ENCODE measurements at places on chromosomes 6 and 20. TPM values are rescaled to one million over a fixed set of nuclear protein-coding genes. Genes with fewer than 3 reads are reported as not detected.

DNA sequence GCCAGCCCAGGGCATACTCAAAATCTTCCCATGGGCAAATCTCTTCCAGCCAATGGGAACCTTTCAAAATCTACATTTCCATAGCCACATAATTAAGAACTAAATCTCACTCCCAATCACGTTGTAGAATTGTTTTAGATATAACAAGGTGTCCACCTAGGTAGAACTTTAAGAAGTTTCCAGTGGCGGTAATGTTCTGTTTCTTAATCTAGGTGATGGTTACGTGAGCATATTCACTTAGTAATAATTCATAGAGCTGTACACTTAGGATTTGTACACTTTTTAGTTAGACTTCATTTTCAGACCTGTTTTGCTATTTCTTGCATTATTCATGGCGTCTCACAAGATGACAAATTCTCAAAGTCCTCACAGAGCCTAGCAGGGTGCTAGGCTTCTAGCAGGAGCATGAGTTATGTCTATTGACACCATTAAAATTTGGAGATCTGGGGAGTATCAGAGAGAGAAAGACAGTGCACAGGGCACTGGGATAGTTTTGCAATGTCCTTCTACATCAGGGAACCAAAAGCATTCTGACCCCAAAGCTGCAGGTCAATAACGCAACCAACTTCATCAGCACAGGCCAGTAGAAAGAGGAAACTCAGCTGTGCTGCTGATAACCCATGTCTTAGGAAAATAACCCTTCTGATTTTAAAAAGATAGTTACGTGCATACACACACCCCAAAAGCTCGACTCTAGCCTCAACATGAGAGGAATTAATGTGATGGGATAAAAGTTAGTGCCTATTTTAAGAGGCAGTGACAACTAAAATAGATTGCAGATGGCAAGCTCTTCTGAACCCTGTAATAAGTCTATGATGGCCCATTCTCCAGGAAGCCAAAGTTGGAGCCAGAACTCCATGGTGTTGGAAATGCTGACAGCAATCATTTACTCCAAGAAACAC lies 518.1 kb upstream of the JARID2 start:
- DNase-seq, result no peak
- no peaks in the 10 kb centered on the region for H3K36me3 ChIP-seq
- H3K27ac ChIP-seq, result no peak overlapping the region
- H3K4me1 ChIP-seq, result no peaks in the 10 kb centered on the region

- H3K4me3 ChIP-seq, result no peak overlapping the region
- peaks cover 6% of the 10 kb centered on the region for H3K4me1 ChIP-seq
- no peak for DNase-seq
- peaks cover 19% of the 10 kb centered on the region for H3K27me3 ChIP-seq
Observed at GRCh38 chr6:33828452-33828763, 24.6 kb upstream of the MLN start.

- no peak overlapping the region for H3K4me3 ChIP-seq
- H3K27me3 ChIP-seq, result no peaks in the 10 kb centered on the region
- H3K36me3 ChIP-seq, result no peaks in the 10 kb centered on the region
- no peak overlapping the region for H3K27ac ChIP-seq
- H3K4me1 ChIP-seq, result no peaks in the 10 kb centered on the region
- no peak for DNase-seq
Observed at GRCh38 chr6:139483079-139483478, 108.6 kb upstream of the CITED2 start.

DNA sequence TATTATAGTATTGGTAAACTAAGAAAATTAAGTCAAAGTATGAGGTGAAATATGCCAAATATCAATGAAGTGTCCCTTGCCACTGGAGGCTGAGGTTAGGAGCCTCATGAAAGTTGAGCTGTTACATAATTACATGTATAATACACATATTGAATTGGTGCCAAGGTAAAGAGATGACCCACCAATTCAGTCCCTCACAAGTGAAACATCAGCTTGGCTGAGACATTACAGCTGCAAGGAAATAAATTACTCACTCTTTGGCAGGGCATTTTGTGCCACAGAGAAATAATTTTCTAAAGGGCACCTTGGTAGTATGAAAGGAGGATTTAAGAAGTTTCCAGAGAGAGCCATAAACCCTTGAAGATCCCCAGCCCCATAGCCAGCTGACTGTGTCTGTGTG lies 127.4 kb downstream of the ADGRG6 start:
- H3K36me3 ChIP-seq, result peaks cover 17% of the 10 kb centered on the region
- H3K4me1 ChIP-seq, result no peaks in the 10 kb centered on the region
- no peak overlapping the region for H3K4me3 ChIP-seq
- peak; percentile 56 for DNase-seq
- H3K27ac ChIP-seq, result no peak overlapping the region
- no peaks in the 10 kb centered on the region for H3K27me3 ChIP-seq

DNA sequence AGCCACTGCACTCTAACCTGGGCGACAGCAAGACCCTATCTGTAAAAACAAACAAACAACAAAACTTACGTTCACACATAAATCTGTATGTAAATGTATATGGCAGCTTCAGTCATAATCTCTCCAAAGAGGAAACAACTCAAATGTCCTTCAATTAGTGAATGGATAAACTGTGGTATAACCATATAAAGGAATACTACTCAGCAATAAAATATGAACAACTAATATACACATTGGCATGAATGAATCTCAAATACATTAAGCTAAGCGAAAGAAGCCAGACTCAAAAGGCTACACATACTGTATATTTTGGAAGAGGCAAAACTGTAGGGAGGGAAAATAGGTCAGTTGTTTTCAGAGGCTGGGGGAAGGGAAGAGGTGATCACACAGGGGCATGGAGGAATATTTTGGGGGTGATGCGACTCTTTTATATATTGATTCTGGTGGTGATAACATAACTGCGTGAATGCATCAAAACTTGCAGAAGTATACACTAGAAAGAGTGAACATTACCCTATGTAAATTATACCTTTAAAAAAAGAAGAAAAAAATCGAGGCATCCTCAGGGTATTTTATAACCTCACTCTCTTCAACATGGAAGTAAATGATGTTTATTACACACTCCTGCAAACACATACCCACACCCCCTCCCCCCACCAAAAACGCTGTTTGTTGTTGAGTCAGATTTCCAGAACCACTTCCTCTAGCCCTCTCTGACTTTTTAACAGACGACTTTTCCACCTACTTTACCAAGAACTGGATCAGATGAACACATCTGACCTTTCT lies 115.2 kb upstream of the RNF24 start:
- no peaks in the 10 kb centered on the region for H3K27me3 ChIP-seq
- no peak overlapping the region for H3K4me3 ChIP-seq
- H3K27ac ChIP-seq, result no peak overlapping the region
- H3K36me3 ChIP-seq, result no peaks in the 10 kb centered on the region
- peak; percentile 68 for DNase-seq

GRCh38 chr6:43971776-43972126 lies 155.5 kb downstream of the MRPL14 start:
- peaks cover 26% of the 10 kb centered on the region for H3K27me3 ChIP-seq
- no peak for DNase-seq
- no peak overlapping the region for H3K4me3 ChIP-seq
- H3K4me1 ChIP-seq, result peaks cover 3% of the 10 kb centered on the region
- no peak overlapping the region for H3K27ac ChIP-seq

DNA sequence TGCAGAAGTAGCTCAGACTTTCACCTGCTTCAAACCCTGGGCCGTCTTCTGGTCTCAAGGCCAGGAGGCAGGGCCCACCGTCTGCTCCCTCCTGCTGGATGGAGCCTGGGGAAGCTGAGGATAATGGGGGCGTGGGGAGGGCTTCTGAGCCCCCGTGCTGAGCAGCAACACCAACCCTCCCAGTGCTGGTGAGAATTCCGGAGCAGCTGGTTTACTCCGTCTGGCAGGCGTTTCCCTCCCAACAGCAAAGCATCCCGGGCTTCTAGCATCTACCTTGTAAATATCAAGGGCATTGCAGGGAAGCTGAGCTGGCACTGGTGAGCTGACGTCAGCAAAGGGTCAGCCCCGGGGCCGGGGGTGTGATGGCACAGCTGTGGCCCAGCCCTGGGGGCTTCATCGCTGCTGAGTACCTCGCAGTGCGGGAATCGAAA lies 16.8 kb upstream of the CHRNA4 start:
- H3K27ac ChIP-seq, result no peak overlapping the region
- H3K36me3 ChIP-seq, result no peaks in the 10 kb centered on the region
- peaks cover 3% of the 10 kb centered on the region for H3K27me3 ChIP-seq
- no peaks in the 10 kb centered on the region for H3K4me1 ChIP-seq
- DNase-seq, result no peak
- H3K4me3 ChIP-seq, result no peak overlapping the region

GRCh38 chr6:148146717-148147462 lies 195.7 kb upstream of the SASH1 start:
- no peaks in the 10 kb centered on the region for H3K27me3 ChIP-seq
- no peak overlapping the region for H3K4me3 ChIP-seq
- peak overlapping the region; percentile 99 for H3K27ac ChIP-seq
- peaks cover 28% of the 10 kb centered on the region for H3K4me1 ChIP-seq
- no peaks in the 10 kb centered on the region for H3K36me3 ChIP-seq

Gene DYNLT1
- total RNA-seq, result 162 TPM

Gene GPR6
- not detected for total RNA-seq

Gene PRR18
- total RNA-seq, result not detected

Gene BIRC7
- not detected for total RNA-seq

Gene BCAS1
- total RNA-seq, result not detected

Gene IYD
- total RNA-seq, result not detected
